Naive thymus-derived CD8-positive, alpha-beta T cell (primary cell): ENCODE measurements at places on chromosomes 2 and 18.
A peak's percentile ranks its signal among the peaks of the same experiment; 100 is the strongest.

- no peaks in the 10 kb centered on the region for H3K27me3 ChIP-seq
- no peak overlapping the region for H3K27ac ChIP-seq
- H3K36me3 ChIP-seq, result no peaks in the 10 kb centered on the region
Observed at GRCh38 chr2:212940816-212941215, 210.6 kb downstream of the IKZF2 start.

- peak overlapping the region; percentile 72 for H3K27ac ChIP-seq
- no peaks in the 10 kb centered on the region for H3K27me3 ChIP-seq
- no peak overlapping the region for H3K4me3 ChIP-seq
Observed at GRCh38 chr2:101267671-101268656, 15.3 kb downstream of the CNOT11 start.

- no peak overlapping the region for H3K4me3 ChIP-seq
- H3K36me3 ChIP-seq, result no peaks in the 10 kb centered on the region
- DNase-seq, result no peak
Observed at GRCh38 chr2:21078296-21078695, 34.4 kb upstream of the APOB start.

- peak overlapping the region; percentile 64 for H3K4me3 ChIP-seq
- peak overlapping the region; percentile 84 for H3K27ac ChIP-seq
- DNase-seq, result no peak
- H3K4me1 ChIP-seq, result peaks cover 56% of the 10 kb centered on the region
- H3K27me3 ChIP-seq, result no peaks in the 10 kb centered on the region
- H3K36me3 ChIP-seq, result no peaks in the 10 kb centered on the region
Observed at GRCh38 chr2:172454404-172455120, 27.2 kb downstream of the ITGA6 start.
